Effector memory CD8-positive, alpha-beta T cell (primary cell): ENCODE measurements at places on chromosomes 3 and 15.

DNA sequence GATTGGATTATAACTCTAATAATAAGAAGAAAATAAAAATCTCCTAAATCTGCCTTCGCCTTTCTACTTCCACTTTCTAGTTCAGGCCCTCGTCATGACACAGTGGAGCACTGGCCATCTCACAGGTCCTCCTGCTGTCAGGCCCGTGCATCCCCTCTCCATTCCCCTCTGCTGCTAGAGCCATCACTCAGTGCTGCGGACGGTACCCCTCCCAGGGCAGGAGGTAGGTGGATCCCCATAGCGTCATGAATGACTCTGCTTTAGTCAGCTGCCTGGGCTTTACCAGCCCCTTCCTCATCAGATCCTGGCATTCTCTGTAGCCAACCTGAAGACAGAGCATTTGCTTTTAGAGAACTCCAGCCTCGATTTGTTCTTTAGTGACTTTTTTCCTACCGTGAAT is 12.0 kb upstream of the PPP1R2 start:
- DNase-seq: no peak

GRCh38 chr3:12477256-12477655 is 7.0 kb upstream of the TSEN2 start:
- no peak for DNase-seq

DNA sequence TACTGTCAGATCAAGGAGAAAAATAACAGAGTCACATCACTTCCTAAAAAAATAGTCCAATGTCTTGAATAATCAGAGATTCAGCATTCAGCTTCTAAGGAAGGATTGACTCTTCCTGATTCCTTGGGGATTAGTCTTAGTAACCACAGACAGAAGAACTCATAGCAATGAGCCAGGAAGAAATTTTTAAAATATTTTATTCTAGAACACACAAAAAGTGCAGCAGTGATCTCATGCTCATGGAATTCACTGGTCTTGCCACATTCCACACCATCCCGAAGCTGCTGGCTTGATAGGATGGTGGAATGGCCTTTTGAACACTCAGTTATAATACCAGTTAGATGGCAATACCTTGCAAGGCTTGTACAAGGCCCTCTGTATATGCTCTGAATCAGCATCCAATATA is 43.0 kb upstream of the ABI3BP start:
- no peak for DNase-seq

DNA sequence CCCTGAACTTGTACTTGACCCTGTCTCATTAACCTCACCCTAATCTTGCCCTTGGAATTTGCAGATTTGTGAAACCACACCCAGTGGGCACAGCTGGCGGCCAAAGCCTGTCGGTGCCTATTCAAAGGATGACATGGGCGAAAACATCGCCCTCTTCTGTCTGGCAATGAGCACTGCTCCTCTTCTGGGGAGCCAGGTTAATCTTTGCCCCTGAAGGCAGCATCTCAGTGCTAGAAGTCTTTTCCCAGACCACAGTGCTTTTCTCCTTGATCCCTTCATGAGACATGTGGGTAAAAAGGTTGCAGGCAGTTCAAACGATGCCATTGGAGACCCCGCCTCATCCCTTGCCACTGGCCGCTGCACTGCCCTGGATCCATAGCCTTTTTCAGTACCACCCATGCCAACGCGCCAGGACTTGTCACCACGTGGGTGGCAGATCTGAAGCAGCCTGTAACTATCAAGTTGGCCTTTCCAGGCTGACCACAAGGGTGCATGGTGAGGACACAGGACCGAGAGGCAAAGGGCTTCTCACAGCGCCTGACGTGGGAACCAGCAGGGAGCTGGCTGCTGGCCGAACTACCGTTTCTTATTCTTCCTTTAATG is 6.5 kb upstream of the DNASE1L3 start:
- DNase-seq: peak; percentile 43

- DNase-seq: no peak
Measured at GRCh38 chr3:131789188-131789587, 245.6 kb downstream of the CPNE4 start.

DNA sequence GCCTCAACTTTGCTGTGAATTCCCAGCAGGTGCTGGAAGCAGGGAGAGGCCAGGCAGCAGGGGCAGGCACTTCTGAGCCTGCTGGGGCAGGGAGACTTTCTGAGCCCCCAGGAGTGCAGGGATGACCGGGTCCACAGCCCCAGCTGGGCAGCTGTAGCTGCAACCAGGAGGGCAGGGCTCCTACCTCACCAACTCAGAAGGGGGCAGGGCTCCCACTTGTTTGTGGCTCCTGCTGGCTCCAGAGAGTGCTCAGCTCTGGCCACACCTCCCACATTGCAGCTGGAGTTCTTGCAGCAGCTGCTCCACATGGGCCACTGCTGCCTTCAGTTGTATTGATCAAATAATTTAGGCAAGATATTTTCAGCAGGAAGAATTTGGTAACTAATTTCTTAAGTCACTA is 812.3 kb downstream of the NSUN3 start:
- no peak for DNase-seq
